ENCODE measurements at places on chromosomes 11 and 22.

GRCh38 chr11:34976496-34977088 lies 60.2 kb downstream of the PDHX start:
- DNase-seq: no peak

DNA sequence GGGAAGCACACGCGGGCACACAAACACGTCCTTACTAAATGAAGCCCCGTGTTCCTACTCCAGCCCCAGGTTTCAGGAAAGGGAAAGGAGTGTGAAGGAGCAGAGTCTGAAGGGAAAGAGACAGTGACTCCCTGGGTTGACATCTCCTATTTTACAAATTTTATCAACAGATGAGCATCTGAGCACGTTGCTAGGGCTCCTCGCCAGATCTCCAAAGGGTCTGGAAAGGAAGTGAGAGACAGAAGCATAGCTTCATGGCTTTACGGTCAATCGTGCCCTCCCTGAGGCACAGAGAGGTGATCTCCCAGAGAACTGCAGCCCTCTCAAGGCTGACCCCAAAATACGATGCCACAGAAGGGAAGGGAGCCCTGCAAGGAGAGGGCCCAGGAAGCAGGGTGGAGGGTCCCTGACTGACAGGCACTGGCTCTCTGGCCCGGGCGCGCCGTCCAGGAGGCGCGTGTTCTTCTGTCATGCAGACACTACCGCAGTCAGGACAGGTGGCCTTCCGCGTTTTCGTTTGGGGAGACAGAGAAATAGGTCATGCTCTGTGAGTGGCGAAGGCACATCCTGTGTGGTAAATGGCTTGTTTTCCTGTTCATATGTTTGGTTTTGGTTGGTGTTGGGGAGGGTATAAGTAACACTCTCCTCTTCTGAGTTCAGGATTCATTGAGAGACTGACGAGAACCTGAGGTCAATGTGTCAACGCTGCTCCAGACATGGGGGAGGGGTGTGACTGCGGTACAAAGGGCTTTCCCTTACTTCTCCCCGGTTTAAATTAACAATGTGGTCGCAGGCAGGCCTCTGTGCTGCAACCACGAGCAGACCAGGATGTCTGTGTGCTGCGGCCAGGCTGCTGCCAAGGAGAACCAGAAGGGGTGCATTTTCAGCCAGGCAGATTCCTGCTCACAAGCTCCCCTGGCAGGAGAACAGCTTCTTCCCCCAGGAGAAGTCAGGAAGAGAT lies 813.3 kb downstream of the OPCML start:
- peak; percentile 73 for DNase-seq

- DNase-seq: peak; percentile 89
Measured at GRCh38 chr11:2156416-2157182, 4.4 kb downstream of the INS start.

DNA sequence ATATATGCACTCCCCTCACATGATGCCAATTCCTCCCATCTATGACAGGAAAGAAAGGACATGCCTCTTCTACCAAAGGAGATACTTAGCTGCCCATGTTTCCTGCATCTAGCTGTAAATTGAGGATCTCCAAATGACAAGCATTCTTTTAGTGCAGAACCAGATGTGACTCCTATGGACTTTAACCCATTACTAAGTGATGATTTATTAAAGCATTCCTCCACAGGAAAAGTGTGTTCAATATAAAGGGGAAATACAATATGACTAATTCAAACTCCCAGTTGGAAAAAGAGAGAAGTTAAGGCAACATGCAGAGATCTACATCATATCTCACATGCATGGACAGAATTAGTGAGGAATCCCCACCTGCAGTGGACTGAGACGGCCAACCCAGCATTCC lies 221.3 kb downstream of the FAM76B start:
- no peak for DNase-seq

- DNase-seq: no peak
Measured at GRCh38 chr22:40641269-40641668, 4.8 kb upstream of the MRTFA start.

- peak; percentile 82 for DNase-seq
Measured at GRCh38 chr11:121328176-121328966, 35.8 kb downstream of the SC5D start.

DNA sequence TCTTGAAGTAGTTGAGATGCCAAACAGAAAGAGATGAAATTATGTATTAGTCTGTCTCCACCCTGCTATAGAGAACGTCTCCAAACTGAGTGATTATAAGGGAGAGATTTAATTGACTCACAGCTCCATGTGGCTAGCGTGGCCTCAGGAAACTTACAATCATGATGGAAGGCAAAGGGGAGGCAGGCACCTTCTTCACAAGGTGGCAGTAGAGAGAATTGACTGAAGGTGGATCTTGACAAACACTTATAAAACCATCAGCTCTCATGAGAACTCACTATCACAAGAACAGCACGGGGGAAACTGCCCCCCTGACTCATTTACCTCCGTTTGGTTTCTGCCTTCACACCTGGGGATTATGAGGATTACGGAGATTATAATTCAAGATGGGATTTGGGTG lies 794.0 kb downstream of the CNTN5 start:
- DNase-seq: no peak

DNA sequence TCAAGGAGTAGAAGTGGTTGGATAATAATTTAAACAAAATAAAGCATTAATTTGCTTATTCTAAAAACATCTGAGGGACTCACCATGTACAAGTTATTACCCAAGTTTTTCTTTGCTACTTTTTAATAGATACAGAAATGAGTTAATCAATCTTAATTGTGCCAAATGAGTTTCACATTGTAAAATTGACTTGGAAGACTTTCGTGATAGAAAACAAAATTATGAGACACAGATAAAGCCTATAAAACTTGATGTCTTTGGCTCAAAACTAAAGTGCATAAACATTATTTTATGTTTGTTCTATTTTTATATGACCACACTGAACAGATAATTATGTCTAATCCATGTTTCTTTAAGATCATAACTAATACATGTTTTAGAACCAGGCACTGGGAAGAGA lies 10.1 kb upstream of the CWF19L2 start:
- DNase-seq: no peak

DNA sequence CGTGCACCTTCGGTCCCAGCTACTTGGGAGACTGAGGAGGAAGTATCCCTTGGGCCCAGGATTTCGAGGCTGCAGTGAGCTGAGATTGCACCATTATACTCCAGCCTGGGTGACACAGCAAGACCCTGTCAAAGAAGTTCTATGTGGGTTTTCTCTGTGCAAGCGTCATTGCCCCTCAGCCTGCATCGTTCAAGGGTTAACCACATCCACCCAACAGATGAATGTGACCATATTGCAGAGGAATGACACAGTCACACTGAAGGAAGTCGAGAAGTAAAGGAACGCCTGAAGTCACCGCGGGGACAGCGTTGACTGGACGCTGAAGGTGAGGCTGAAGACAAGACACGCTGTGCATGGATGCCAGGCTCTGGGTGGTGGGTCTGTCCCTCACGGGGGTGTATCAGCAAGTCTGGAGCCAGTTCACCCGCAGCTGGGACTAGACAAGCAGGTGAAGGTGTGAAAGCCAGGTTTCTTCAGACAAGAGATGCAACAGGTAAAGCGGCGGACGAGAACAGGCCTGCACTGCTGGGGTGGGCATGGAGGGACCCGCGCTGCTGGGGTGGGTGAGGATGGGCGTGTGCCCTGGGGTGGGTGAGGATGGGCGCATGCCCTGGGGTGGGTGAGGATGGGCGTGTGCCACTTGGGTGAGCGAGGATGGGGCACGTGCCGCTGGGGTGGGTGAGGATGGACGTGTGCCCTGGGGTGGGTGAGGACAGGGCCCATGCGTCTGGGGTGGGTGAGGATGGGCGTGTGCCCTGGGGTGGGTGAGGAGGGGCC lies 36.5 kb upstream of the TOLLIP start:
- DNase-seq: no peak

DNA sequence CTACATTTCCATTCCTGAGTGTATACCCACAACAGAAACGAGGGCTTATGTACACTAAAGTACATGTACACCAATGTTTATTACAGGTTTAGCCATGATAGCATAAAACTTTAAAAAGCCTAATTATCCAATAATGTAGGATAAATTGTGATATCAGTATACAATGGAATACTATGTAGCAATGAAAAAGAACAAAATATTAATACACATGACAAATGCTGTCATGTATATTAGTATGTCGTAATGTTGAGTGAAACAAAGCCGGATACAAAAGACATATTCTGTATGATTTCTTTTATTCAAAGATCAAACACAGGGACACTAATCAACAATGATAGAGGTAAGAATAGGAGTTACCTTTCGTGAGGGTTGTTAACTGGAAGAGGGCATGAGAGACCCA lies 2.7 kb downstream of the SAA4 start:
- DNase-seq: no peak

- DNase-seq: peak; percentile 95
Measured at GRCh38 chr22:50190182-50190940, 4.6 kb downstream of the TRABD start.

- peak; percentile 29 for DNase-seq
Measured at GRCh38 chr11:9922806-9923205, 258.9 kb downstream of the SWAP70 start.

GRCh38 chr11:58573451-58574104 lies 2.1 kb downstream of the LPXN start:
- peak; percentile 77 for DNase-seq

DNA sequence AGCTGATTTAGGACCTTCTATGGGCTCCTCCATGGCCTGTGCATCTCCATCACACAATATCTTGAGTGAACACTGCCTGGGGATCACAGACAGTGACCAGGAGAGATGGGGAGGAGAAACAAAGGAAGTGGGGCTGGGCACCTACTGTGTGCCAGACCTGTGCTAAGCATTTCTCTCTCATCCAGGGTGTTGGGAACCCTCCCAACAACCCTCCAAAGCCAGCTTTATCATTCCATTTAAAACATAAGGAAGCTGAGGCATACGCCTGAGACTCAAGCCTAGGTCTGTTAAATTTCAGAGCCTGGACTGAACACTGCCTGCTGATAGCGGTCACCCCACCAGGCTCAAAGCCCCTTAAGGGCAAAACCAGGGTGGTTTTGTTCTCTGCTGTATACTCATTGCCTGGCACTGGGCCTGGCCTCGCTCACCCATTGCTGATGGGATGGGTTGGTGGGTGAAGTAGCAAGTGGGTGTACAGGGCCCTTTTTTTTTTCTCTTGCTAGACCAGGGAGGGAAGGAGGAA lies 130.1 kb downstream of the MN1 start:
- no peak for DNase-seq

DNA sequence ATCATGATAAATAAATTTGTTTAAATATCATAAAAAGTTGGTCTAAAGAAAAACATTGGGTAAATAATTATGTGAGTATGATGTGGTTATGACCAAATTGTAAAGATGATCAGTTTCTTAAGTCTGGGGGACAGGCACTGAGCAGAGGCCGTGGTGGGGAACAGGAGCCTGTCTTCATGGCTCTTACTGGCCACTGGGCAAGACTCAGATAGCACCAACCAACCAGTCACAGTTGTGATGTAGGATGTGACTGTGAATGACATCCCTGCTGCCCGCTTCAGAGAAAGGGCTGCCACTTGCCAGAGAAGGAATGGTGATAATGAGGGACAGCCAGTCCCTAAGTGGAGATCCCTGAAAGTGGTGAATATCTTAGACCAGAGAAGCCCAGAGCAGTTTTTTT lies 7.0 kb downstream of the PTPRJ start:
- no peak for DNase-seq

DNA sequence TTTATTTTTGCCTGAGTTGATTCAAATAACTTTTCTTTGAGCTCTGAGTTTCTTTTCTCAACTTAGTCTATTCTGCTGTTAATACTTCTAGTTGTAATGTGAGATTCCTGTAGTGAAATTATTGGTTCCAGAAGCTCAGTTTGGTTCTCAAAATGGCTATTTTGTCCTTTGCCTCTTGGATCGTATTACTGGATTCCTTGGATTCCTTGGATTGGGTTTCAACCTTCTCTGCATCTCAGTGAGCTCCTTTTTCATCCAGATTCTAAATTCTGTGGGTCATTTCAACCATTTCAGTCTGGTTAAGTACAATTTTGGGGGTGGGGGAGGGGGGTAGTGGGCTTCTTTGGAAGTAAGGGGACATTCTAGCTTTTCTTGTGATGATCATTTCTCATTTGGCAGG lies 341.1 kb upstream of the CNTN5 start:
- DNase-seq: no peak

DNA sequence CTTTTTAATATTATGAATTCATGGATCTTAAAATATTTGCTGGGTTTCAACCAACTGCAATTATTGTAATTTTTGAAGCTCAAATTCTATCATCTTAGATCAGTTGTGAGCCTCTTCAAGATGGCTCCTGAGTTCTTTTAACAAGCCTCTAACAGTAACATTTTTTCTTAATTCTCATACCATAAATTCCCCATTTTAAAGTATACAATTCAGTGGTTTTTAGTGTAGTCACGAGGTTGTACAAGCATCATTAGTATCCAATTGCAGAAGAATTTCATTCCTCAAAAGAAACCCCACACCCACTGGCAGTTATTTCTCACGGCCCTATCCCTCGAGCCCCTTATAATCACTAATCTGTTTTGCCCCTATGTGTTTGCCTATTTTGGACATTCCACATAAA lies 270.8 kb downstream of the SBF2 start:
- no peak for DNase-seq

GRCh38 chr11:45385844-45386243 lies 99.7 kb upstream of the SYT13 start:
- DNase-seq: no peak

DNA sequence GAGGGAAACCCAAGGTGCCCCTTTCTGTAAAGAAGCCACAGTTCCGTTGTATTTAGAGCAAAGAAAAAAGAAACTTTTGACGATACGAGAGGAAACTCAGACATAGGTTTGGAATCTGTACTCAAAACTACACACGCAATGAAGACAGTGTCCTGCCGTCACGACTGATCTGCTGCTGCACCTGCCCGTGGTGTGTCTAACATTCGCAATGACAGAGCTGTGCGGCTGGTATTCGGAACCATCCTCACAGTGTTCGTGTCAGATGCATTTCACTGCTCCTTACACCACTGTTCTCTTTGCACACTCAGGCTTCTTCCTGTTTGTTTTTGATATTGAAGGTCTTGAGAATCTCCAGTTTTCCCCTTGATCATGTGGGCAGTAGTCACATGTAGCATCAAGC lies 84.8 kb downstream of the RTL6 start:
- DNase-seq: no peak

DNA sequence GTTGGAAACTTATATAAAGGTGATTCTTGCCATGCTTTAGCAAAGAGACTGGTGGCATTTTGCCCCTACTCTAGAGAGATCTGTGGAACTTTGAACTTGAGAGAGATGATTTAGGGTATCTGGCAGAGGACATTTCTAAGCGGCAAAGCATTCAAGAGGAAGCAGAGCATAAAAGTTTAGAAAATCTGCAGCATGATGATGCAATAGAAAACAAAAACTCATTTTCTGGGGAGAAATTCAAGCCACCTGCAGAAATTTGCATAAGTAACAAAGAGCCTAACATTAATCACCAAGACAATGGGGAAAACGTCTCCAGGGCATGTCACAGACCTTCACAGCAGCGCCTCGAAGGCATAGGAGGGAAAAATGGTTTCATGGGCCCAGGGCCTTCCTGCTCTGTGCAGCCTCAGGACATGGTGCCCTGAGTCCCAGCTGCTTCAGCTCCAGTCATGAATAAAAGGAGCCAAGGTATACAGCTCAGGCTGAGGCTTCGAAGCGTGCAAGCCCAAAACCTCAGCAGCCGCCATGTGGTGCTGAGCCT lies 83.4 kb downstream of the MRTFA start:
- DNase-seq: no peak
